ENCODE measurements at places on chromosomes 3 and 15. TPM values are rescaled to one million over a fixed set of nuclear protein-coding genes. Genes with fewer than 3 reads are reported as not detected.

Gene PPM1L
- total RNA-seq, result 25.2 TPM

Gene OXNAD1
- total RNA-seq, result 28.7 TPM

Gene SCAANT1
- not detected for total RNA-seq

Gene ADAMTS9
- total RNA-seq, result 32.1 TPM

Gene ITIH4
- total RNA-seq, result 2.4 TPM

Gene SLC24A5
- not detected for total RNA-seq

Gene DNASE1L3
- total RNA-seq, result not detected

Gene TLR9
- total RNA-seq, result not detected

- peaks cover 13% of the 10 kb centered on the region for H3K4me1 ChIP-seq
- H3K27ac ChIP-seq, result no peak overlapping the region
- H3K27me3 ChIP-seq, result no peaks in the 10 kb centered on the region
- DNase-seq, result no peak
- H3K36me3 ChIP-seq, result no peaks in the 10 kb centered on the region
These were observed 125.1 kb downstream of the SHQ1 start for GRCh38 chr3:72722930-72723726.

GRCh38 chr15:77675806-77676415, 43.2 kb upstream of the LINGO1 start:
- no peaks in the 10 kb centered on the region for H3K27me3 ChIP-seq
- DNase-seq, result no peak
- no peak overlapping the region for H3K4me3 ChIP-seq

GRCh38 chr3:146589899-146590508, 15.1 kb downstream of the PLSCR5 start:
- no peaks in the 10 kb centered on the region for H3K27me3 ChIP-seq
- no peaks in the 10 kb centered on the region for H3K4me1 ChIP-seq
- H3K27ac ChIP-seq, result no peak overlapping the region
- H3K4me3 ChIP-seq, result no peak overlapping the region
- DNase-seq, result peak; percentile 42

- no peak overlapping the region for H3K27ac ChIP-seq
- H3K27me3 ChIP-seq, result no peaks in the 10 kb centered on the region
- no peak overlapping the region for H3K4me3 ChIP-seq
- H3K4me1 ChIP-seq, result peaks cover 32% of the 10 kb centered on the region
- DNase-seq, result no peak
These were observed 82.1 kb downstream of the LINGO1 start for GRCh38 chr15:77550301-77551251.

GRCh38 chr3:72630327-72630968, 217.8 kb downstream of the SHQ1 start:
- no peaks in the 10 kb centered on the region for H3K27me3 ChIP-seq
- no peaks in the 10 kb centered on the region for H3K36me3 ChIP-seq
- no peak for DNase-seq
- no peaks in the 10 kb centered on the region for H3K4me1 ChIP-seq
- no peak overlapping the region for H3K27ac ChIP-seq

DNA sequence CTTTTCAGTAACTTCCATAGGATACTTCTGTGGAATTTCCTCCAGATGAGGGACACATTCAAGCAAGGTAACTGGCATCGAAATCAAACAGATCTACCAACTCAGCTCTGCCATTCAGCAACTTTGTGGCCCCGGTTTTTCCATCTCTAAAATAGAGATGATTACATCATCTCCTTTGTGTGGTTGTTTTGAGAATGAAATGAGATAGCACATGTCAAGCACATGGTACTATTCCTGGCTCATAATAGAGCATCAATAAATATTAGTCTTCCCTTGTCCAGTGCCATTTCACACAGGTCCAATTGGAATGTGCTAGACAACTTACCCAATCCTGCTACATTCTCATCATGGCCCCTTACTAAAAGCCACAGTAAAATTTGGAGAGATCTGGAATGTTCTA, 24.2 kb upstream of the TM4SF4 start:
- H3K4me3 ChIP-seq, result no peak overlapping the region
- DNase-seq, result no peak
- H3K36me3 ChIP-seq, result no peaks in the 10 kb centered on the region
- H3K27me3 ChIP-seq, result no peaks in the 10 kb centered on the region

DNA sequence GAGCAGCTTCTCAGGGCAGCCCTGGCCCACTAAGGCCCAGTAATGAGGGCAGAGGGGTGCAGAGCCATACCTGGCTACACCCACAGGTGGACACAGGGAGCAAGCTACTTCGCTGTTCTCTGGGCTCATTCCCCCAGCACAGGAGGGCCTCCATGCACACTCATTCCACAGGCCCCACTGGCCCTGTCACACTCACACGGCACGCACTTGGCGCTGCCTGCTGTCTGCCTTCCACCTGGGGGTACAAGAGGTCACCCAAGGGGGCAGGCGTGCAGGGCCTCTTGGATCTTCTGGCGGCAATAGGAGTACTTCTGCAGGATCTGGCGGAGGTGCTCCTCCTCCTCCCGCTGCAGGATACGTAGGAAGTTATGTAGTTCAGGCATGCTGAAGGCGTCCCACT, 2.3 kb upstream of the TUSC2 start:
- H3K36me3 ChIP-seq, result no peaks in the 10 kb centered on the region
- H3K27ac ChIP-seq, result no peak overlapping the region
- H3K4me3 ChIP-seq, result no peak overlapping the region

DNA sequence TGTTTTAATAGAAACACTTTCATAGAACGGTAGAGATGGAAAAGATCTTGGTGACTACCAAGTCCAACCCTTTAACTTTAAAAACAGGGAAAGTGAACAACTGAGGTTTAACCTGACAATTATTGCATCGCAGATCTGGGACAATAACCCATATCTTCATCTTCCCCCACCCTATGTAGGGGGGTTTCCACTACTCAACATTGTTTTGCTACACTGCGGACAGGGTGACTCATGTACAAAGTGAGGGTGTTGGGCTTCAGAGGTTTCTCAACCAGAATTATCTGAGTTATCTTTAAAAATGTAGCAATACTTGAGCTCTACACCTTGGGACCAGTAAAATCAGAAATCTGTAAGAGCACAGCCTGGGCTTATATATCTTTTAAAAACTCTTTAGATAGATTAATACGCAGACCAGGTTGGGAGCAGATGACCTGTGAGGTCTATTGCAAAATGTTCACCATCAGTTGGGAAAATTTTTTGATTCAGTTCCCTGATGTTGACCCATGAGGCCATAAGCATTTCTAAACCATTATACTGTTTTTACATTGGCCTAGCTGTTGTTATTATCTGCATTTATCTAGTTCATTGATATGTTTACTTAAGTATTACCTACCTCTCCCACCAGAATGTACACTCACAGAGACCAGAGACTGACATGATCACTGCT, 103.6 kb upstream of the ICE2 start:
- H3K27me3 ChIP-seq, result no peaks in the 10 kb centered on the region
- H3K4me1 ChIP-seq, result peaks cover 20% of the 10 kb centered on the region
- H3K36me3 ChIP-seq, result no peaks in the 10 kb centered on the region

GRCh38 chr15:49490966-49491365, 67.9 kb downstream of the FGF7 start:
- H3K27ac ChIP-seq, result no peak overlapping the region
- H3K36me3 ChIP-seq, result no peaks in the 10 kb centered on the region
- no peaks in the 10 kb centered on the region for H3K4me1 ChIP-seq
- no peak overlapping the region for H3K4me3 ChIP-seq
- H3K27me3 ChIP-seq, result no peaks in the 10 kb centered on the region

DNA sequence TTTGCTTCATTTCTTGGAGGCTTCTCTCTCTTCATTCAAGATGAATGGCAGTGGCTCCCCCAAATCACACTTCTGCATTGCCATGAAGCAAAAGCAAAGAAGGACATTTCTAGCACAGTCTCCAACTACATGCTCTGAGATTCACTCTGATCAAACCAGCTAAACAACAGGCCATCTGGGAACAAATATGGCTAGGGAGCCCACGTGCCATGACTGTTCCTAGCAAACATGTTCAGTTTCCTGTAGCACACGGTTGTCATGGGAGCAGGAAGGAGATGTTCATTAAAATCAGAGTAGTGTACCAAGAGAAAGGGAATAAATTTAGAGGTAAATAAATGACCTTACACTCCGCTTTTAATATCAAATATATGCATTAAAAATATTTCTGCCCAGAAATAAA, 327.3 kb downstream of the GBE1 start:
- no peaks in the 10 kb centered on the region for H3K36me3 ChIP-seq
- no peak overlapping the region for H3K27ac ChIP-seq
- no peaks in the 10 kb centered on the region for H3K27me3 ChIP-seq
- no peaks in the 10 kb centered on the region for H3K4me1 ChIP-seq

GRCh38 chr3:6220447-6220846, 640.5 kb upstream of the GRM7 start:
- DNase-seq, result no peak
- H3K27ac ChIP-seq, result no peak overlapping the region
- H3K4me3 ChIP-seq, result no peak overlapping the region
- H3K27me3 ChIP-seq, result no peaks in the 10 kb centered on the region
- H3K36me3 ChIP-seq, result no peaks in the 10 kb centered on the region

GRCh38 chr3:11544412-11545181, 99.1 kb downstream of the VGLL4 start:
- H3K4me1 ChIP-seq, result peaks cover 9% of the 10 kb centered on the region
- no peak overlapping the region for H3K27ac ChIP-seq
- H3K4me3 ChIP-seq, result no peak overlapping the region
- no peaks in the 10 kb centered on the region for H3K27me3 ChIP-seq
- DNase-seq, result peak; percentile 55
- no peaks in the 10 kb centered on the region for H3K36me3 ChIP-seq

DNA sequence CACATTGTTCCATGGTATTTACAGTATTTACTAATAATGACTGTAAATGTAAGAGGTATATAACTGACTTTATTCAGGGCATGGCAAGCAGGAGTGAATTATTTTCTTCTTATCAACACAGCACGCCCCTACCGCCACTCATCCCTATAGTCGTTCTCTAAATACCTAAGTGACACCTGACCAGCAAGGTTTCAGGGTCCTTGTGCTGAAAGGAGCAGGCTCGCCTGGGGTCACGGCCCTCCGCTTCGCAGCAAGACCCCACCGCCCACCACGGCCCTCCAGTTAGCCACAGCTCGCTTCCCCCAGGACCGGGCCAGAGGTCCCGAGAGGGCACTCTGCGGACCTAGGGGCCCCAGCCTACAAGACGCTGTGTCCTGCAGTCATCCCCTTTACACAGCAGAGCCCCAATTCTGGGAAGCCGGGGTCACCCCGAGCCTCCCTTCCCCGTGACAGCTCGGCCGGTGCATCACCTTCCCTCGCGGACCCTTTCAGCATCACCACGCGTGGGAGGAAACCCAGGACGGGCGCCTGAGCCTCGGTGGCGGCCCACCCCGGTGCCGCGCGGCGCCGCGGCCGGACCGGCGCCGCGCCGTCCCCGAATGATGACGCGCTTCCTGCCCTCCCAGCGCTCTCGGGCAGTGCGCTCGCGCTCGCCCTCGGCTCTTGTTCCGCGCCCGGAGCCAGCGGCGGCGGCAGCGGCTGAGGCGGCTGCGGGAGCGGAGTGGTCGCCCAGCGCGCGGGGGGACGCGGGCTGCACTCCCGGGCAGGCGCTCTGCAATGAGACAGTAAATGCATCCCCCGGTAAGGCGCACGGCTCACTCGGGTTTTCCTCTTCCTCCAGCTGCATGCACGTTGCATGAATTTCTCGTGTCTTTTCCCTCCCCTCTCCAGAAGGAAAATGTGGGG, 225.1 kb upstream of the C2CD4B start:
- DNase-seq, result peak; percentile 94
- H3K27me3 ChIP-seq, result peaks cover 20% of the 10 kb centered on the region
- peaks cover 7% of the 10 kb centered on the region for H3K4me1 ChIP-seq
- peak within 1 kb of the TSS; percentile 11 for H3K27ac ChIP-seq
- H3K36me3 ChIP-seq, result no peaks in the 10 kb centered on the region
- H3K4me3 ChIP-seq, result peak within 1 kb of the TSS; percentile 97

- H3K36me3 ChIP-seq, result no peaks in the 10 kb centered on the region
- peaks cover 10% of the 10 kb centered on the region for H3K4me1 ChIP-seq
- no peak for DNase-seq
- H3K27ac ChIP-seq, result no peak overlapping the region
- H3K27me3 ChIP-seq, result no peaks in the 10 kb centered on the region
- H3K4me3 ChIP-seq, result no peak overlapping the region
These were observed 20.8 kb upstream of the NR2C2 start for GRCh38 chr3:14926592-14926991.

DNA sequence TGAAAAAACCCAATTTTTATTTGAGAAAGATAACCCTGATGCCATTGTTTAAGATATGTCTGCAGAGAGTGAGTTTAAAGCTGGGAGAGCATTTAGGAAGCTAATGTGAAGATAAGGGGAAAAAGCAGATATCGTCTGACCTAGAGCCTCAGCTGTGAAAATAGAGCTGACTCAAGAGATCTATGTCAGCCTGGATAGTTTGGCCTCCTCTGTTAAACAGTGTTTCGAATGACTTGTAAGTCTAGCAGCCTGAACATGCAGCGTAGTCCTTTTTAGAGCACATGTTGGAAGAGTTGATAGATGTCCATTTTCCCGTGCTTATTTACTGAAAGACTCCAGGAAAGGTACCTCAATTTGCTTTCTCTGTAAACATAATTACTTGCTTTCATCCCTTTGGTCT, 48.1 kb downstream of the ALCAM start:
- H3K4me3 ChIP-seq, result no peak overlapping the region
- no peaks in the 10 kb centered on the region for H3K27me3 ChIP-seq
- H3K4me1 ChIP-seq, result no peaks in the 10 kb centered on the region
- no peak overlapping the region for H3K27ac ChIP-seq
- DNase-seq, result no peak
- no peaks in the 10 kb centered on the region for H3K36me3 ChIP-seq

DNA sequence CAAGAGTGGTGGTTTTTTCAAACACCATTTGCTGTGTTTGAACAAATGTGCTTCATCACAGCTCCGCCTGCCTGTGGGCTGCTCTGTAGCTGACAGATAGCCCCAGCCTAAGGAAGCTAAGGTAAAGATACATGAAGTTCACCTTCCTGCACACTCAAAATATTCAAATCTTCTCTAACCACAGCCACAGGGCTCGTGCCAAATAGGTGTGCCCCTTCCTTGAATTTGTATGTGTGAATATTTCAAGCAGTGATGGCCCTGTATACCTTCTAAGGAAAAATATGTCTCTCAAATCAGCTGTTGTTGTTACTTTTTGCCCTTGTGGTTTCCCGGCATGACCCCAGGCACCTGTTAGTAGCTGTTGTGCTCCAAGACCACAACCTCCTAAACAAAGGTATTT, 92.8 kb downstream of the CCNL1 start:
- DNase-seq, result no peak
- H3K27me3 ChIP-seq, result peaks cover 50% of the 10 kb centered on the region
- H3K4me1 ChIP-seq, result peaks cover 14% of the 10 kb centered on the region
- H3K4me3 ChIP-seq, result no peak overlapping the region
- no peak overlapping the region for H3K27ac ChIP-seq
